ENCODE measurements at places on chromosomes 2 and 18.

DNA sequence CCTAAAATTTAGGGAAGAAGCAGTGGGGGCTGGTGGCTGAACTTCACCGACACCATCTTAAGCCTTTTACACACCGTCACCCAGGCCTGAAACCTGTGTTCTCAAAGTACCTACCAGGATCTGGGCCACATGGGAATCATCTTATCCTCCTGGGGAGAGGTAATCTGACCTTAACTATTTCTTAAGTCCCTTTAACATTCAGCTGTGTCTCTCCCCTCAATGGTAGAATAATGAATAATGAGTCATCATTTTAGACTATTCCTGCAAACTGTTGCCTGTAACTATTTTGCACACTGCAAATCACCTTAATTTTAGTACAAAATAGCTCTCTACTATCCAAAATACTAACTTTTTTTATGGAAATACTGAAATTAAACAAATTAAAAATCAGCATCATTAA, 149.4 kb upstream of the KLF7 start:
- DNase-seq, result no peak

GRCh38 chr2:165522719-165523118, 53.2 kb downstream of the CSRNP3 start:
- no peak for DNase-seq

DNA sequence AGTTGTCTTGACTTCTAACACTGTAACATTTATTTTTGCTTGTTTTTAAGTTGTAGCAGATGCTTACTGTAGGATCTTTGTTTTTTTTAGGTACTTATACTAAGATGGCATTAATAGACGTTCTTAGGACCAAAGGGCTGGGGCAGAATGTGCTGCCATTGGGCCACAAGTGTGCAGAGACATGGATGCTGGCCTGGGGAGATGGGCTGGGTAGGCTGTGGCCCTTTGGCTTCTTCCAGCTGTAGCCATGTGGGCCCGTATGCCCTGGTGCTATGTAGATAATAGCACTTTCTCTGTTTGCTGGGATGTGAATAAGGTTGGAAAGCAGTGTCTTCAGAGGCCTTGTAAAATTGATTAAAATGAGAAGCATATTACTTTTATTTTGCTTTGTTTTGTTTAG, 18.8 kb downstream of the RAB31 start:
- no peak for DNase-seq

DNA sequence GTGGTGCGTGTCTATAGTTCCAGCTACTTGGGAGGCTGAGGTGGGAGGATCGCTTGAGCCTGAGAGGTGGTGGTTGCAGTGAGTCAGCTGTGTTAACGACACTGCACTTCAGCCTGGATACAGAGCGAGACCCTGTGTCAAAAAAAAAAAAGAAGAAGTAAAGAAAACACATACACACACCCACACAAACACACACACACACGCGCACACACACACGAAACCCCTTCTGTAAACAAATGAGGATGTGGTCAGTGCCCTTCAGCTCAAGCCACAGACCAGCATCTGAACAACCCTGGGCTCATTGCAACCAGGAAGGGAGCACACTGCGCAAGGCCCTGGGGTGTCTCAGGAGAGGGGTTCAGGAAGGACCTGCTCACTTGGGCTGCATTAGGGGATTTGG, 47.9 kb upstream of the KCNF1 start:
- DNase-seq, result no peak

DNA sequence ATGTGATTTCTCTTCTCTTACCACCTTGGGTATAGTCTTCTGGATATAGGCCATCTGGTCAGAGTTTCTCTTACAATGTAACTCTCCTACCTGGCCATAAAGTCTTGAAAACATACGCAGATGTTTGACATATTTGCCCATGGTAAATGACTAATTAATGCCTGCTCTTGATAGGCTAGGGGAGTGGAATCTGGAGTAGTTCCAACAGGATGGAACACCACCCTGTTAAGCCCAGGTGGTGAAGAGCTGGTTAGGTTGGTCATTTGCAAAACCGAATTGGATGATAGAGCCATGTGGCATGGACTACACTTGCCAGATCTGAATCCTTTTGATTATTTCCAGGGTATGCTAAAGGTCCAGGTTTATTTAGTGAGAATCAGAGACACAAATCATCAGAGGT, 36.5 kb downstream of the HADHB start:
- DNase-seq, result no peak

- peak; percentile 8 for DNase-seq
Observed at GRCh38 chr2:218981390-218981880, 3.5 kb downstream of the FEV start.

DNA sequence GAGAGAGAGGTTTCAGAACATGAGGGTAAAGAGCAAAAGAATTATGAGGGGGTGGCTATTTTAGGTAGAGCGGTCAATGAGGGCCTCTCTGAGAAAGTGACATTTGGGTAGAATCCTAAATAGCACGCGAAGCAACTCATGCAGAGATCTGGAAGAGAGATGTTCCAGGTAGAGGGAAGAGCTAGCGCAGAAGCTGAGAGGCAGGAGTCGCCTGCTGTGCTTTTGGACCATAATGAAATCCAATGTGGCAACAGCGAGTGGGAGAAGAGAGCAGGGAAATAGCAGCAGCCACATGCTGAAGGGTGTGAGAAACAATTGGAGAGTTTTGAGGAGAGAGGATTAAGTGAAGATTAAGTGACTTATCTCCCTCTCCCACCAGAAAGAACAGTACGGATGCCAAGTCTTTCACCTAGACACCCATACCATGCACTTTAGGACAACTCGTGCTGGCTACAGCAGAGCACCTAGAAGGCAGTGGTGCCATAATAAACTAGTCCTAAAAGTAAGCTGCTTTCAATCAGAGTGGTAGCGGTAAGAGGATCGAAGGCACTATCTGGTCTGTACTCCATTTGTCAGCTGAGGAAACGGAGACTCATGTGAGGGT, 129.7 kb downstream of the LRP2 start:
- DNase-seq, result no peak

DNA sequence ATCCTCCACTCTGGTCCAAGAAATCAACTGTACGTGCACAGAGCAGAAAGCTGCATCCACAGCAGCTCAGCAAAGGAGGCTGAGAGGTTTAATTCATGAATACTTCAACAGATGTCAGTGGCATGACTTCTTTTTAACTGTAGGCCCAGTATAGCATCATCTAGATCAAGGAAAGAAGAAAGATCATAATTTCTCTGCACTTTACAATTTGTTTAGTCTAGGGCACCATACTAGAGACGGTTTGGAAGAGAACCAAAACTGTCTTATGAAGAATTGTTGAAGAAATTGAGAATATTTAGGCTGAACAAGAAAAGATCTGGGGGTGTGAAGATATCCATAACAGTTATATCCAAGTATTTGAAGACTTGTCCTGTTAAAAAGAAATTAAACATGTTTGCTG, 30.5 kb upstream of the MAP3K20 start:
- DNase-seq, result no peak
